ENCODE measurements at places on chromosomes 6 and 20.

DNA sequence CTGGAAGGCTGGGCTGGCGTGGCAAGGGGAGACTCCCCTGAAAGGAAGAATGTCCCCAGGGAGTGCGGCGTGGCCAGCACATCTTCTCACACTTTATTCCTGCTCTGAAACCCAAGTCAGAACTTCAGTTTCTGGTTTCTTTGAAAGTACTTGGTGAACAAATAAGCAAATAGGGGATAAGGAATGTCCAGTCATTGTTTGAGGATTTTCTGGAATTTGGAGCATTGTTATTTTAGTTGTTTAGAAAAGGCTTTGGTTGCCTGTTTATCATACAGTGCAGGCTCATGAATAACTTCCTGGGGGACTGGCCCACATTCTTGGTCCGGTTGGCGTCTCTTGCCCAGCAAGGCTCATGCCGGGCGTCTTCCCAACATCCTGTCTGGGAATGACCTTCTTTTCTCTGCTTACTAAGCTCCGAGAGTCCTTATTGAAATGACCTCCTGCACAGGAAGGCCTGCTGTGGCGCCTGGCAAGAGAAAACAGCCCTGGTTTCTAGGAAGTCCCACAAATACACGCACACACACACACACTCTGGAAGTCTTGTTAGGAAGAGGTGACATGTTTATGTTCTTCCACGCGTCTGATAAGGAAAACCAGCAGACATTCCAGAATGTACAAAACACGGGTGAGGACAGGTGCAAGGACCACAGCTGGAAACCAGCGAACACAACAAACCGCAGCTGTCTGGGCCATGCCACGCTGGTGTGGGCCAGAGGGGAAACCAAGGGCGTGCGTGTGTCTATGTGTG is 71.9 kb downstream of the TMEM170B start:
- peak; percentile 59 for DNase-seq

- no peak for DNase-seq
Observed at GRCh38 chr6:130632277-130632676, 194.9 kb upstream of the SMLR1 start.

GRCh38 chr20:50416269-50417022 is 93.7 kb upstream of the PTPN1 start:
- peak; percentile 57 for DNase-seq

- DNase-seq: no peak
Observed at GRCh38 chr6:65642776-65643175, 64.2 kb downstream of the EYS start.

- no peak for DNase-seq
Observed at GRCh38 chr20:25338112-25339023, 52.3 kb downstream of the ABHD12 start.

DNA sequence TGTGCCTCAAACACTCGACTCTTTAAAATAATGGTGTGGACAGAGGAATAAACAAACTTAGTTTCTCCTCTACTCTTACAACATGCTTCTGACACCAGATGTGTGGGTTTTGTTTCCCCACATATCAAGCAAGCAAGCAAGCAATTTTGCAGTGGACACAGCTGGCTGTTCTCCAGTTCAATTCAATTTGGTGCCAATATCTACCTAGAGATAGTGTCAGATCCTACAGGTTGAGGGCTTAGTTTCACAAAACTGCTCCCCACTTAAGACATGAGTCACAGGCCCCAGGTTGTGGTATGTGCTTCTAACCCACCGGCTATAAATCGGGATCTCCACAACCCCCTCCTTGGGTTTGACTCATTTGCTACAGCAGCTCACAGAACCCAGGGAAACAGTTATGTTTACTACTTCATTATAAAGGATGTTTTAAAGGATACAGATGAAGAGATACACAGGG is 131.4 kb upstream of the TRAF3IP2 start:
- no peak for DNase-seq

DNA sequence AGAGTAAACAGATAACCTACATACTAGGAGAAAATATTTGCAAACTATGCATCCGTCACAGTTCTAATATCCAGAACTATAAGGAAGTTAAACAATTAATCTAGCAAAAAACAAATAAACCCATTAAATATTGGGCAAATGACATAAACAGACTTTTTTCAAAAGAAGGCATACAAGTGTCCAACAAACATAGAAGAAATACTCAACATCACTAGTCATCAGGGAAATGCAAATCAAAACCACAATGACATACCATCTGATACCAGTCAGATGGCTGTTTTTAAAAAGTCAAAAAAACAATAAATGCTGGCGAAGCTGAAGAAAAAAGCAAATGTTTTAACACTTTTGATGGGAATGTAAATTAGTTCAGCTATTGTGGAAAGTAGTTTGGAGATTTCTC is 1117.7 kb upstream of the MAP3K7 start:
- DNase-seq: no peak

DNA sequence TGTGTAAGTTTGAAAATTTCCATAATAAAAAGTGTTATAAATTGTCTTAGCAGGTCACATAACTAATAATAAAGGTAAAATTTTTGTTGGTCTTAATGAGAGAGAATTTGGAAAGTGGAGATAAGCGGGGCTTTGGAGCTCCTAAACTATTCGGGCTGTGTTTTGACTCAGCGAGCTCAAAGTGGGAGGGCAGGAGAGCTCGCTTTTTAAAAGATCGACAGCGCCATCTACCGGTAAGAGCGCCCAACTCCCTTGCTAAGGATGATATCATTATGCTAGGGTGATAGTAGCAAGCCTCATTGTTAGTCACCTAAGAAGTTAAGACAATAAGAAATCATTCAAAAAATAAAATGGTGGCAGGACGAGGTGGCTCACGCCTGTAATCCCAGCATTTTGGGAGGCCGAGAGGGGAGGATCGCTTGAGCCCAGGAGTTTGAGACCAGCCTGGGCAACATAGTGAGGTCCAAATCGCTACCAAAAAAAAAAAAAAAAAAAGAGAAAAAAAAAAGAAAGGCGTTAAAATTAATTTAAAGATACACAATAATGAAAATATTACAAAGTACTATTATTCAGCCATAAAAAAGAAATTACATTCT is 24.8 kb downstream of the C6orf15 start:
- DNase-seq: peak; percentile 90

DNA sequence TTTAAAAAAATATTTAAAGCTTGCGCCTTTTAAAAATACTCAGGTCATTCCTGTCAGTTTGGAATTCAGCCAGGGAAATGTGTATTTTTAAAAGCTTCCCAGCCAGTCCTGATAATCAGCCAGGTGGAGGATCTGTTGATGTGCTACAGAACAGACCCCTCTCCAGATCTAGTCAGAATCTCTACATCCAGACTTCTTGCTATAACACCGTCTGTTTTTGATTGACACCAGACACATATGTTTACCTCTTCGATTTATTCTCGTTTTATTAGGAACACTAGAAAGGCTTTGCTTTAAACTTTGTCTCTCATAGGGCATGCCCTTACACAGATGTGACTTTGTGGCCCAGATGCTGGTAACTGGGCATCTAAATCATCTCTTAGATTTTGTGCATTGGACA is 11.7 kb downstream of the PARD6B start:
- DNase-seq: no peak

DNA sequence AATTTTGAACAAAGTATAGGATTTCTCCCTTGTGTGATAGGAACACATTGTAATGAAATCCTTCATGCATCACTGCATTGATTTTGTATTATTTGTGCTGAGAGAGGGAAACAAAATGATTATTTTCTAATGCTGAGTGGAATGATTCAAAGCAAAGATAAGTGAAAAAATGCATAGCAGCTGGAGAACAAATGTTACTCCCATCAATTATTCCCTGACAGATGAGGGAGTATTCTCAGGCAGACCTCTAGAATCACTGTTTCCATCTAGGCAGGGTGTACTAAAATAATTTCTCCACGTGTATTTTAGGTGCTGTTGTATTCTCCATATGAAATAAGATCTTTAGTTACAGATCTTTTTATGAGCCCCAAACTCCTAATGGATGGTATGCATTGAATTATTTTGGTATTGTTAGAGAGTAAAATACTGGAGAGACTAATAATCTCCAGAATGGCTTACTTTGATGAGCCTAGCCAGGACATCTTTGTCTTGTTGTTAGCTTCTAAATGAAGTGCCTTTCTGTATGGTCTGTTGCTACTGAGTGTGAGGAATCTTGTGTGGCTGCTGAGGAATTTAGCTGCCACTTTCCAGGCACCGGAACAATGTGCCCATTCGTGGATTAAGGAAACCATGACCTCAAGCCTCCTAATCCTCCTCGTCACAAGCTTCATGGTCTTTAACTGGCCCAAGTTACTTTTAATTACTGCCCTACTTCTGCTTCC is 39.6 kb downstream of the RNF217 start:
- no peak for DNase-seq

- no peak for DNase-seq
Observed at GRCh38 chr20:11901127-11901526, 16.6 kb upstream of the BTBD3 start.

- no peak for DNase-seq
Observed at GRCh38 chr6:16903470-16903869, 142.2 kb upstream of the ATXN1 start.

GRCh38 chr20:9506964-9507369 is 7.4 kb upstream of the LAMP5 start:
- no peak for DNase-seq

DNA sequence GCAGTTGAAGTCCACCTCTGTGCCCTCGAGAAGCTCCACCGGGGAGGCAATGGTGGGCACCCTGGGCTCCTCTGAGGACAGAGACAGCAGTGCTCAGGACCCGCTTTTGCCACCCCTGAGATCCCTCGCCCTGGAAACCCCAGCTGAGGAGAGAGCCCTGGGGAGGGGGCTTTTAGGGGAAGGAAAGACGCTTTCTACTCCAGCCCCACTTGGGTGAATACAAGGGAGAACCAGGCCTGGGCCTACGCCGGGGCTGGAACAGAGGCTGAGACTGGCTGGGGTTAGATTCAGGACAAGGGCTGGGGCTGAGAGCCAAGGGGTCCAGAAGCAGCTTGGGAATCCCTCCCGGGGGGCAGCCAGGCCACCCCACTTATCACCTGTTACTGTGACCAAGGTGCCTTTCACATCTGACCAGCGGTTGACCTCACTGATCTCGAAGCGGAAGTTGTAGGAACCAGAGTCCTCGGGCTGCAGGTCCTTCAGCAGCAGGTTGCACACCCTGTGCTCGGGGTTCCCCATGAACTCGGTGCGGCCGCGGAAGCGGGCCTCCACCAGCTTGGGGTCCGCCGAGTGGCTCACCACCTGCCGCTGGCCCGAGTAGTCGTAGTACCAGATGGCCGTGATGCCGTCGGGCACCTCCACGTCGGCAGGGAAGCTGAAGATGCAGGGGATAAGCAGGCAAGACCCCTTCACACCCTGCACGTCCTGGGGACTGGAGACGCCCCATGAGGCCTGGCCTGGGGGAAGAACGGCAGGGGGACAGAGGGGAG is 6.2 kb downstream of the SIGLEC1 start:
- DNase-seq: no peak

DNA sequence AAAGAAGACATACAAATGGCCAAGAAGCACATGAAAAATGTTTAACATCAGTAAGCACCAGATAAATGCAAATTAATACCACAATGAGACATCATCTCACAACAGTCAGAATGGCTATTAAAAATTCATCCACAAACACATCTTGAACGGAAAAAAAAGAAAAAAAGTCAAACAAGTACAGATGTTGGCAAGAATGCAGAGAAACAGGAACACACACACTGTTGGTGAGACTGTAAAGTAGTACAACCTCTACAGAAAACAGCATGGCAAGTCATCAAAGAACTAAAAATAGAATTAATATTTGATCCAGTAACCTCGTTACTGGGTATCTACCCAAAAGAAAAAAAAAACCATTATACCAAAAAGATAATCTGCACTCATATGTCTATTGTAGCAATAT is 6.5 kb downstream of the STX7 start:
- no peak for DNase-seq

- no peak for DNase-seq
Observed at GRCh38 chr6:125512621-125513020, 210.9 kb upstream of the HDDC2 start.

GRCh38 chr20:63979557-63980316 is at the start of gene SAMD10:
Gene SAMD10 (minus strand): TSS chr20:63979642. CDS start chr20:63979467, 175 bp downstream.
- peak; percentile 64 for DNase-seq

- no peak for DNase-seq
Observed at GRCh38 chr6:165671222-165671768, 8.3 kb upstream of the PDE10A start.

DNA sequence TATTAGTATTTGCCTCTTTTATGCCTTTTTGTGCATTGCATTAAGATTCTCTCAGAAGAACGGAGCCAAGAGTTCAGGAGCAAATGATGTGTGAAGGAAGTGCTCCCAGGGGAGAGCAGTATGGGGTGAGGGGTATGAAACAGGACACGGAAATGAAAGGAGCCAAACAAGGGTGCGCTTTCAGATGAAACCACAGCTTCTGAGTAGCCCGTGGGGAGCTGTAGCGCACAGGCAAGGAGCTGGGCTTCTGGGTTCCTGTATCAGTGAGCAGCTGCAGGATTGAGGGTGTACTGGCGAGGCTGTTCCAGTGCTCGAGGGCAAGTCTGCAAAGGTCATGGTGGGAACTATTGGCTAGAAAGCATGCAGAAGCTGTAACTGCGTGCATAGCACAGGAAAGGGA is 25.4 kb downstream of the ANKEF1 start:
- DNase-seq: no peak

DNA sequence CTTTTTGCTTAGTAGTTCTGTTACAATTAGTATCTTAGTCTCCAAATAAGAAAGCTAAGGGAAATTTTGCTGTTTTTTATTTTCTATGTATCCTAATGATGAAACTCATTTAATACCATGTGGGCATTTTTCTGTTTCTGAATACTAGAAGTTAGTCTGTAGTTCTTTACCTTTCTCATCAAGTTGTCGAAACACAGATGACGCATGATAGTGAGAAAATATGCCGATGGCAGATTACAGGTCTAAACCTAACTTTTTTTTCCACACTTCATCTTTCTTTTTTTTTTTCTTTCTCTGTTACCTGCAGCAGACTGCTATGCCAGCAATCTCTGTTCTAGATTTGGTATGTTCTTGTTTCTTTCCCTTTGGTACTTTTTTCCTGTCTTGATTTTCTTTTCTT is 43.3 kb upstream of the KIF25 start:
- no peak for DNase-seq

GRCh38 chr6:149936743-149937142 is 5.1 kb upstream of the ULBP2 start:
- DNase-seq: no peak
